IPS DF 6.9 (cell line): ENCODE measurements at places on chromosomes 11 and 22.

DNA sequence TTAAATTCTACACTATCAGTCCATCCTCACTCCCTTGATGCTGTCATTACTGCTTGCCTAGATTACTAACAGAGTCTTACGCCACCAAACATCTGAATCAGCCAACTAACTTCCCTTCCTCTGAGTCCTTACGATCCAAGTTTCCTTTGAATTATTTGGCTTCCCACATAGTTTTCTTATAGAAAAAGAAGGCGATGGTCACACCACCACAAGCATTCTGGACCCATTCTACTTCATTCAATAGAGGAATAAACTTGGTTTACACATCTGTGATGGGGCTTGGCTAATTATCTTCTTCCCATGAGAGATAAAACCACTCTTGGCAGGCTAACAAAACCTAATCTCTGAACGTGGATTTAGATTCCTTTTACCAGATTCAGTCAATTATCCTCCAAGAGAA is 35.0 kb downstream of the INTS4 start:
- DNase-seq = no peak

DNA sequence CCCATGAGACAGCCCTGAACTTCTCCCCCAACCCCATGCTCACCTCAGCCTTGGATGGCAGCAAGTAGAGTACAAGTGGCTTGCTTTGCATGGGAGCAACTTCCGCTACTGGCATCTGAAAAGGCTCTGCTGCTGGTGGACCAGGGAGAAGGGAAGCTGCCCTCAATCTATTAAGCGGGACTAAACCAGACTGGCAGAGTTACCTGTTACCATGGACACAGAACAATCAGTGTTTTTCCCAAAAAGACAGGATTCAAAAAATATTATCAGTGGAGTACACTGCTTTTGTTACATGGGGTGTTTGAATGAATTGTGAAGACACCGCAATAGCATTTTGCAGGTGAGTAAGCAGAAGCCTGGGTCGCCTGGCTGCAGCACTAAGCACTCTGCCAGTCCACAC is 631.4 kb upstream of the B3GAT1 start:
- no peak for DNase-seq

DNA sequence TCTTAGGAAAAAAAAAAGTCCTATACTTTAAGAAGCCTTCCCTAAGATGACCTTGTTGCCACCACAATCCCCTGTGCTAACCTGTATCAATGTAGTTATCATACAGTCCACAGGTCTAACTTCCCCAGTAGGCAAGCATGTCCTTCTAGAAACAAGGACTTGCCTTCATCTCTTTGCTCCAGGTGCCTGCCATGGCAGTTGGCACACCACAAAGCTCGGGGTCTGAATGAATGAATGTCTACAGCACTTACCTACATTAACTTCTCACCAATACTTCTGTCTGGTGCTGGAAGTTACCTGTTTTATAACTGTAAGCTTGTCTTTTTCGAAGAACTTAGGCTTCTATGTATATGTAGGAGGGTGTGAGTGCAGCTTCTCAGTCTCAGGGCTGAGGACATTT is 23.4 kb downstream of the CLPB start:
- no peak for DNase-seq

- no peak for DNase-seq
Measured at GRCh38 chr11:75425422-75425821, 7.6 kb downstream of the KLHL35 start.

GRCh38 chr11:24206030-24206429 is 290.8 kb upstream of the LUZP2 start:
- no peak for DNase-seq

DNA sequence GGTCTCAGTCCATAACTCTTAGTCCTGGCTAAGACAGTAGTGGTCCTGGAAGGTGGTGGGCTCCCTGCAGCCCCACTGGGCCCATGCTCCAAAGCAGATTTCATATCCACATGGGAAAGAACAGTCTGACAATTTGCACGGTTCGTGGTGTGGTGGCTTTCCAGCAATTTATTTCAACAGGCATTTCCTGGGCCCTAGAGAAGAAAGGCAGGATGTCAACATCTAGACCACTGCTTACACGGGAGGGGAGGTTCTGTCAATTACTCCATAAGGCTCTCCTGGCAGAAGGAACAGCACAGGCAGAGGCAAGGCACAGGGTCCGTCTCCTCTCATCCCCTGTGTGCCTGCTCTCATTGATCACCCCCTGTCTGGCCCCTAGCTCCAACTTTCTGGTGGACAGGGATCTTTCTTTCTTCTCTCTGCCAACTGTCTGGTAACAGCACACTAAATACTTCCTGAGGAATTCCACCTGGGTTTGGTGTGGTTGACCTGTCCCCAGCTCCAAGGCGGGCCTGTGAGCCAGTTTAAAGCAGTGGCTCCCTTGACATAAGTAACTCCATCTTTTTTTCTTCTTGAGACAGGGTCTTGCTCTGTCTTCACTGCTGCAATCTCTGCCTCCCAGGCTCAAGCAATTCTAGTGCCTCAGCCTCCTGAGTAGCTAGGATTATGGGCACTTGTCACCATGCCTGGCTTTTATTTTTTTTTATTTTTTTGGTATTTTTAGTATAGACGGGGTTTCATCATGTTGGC is 5.1 kb upstream of the A4GALT start:
- no peak for DNase-seq

DNA sequence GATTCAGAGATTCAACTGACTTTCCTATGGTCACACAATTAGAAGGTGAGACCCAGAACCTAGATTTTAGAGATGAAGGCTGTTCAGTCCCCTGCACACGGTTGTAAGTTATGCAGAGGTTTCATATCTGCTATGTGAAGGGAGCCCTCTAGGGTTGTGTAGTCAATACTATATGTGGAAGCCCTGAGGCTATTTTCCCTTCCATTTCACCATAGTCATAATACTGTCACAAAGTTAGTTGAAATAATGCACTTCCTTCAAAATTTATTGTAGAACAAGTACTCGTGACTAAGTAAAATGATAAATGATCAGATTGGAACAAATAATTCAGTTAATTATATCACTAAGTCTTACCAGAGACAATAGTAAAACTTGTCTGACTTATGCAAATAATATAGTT is 48.8 kb downstream of the ENDOD1 start:
- no peak for DNase-seq

GRCh38 chr22:19703869-19704268 is 10.4 kb upstream of the SEPTIN5 start:
- no peak for DNase-seq

GRCh38 chr11:79413268-79413667 is 27.6 kb downstream of the TENM4 start:
- no peak for DNase-seq

- DNase-seq = no peak
Measured at GRCh38 chr11:31720225-31720624, 90.9 kb downstream of the PAX6 start.

DNA sequence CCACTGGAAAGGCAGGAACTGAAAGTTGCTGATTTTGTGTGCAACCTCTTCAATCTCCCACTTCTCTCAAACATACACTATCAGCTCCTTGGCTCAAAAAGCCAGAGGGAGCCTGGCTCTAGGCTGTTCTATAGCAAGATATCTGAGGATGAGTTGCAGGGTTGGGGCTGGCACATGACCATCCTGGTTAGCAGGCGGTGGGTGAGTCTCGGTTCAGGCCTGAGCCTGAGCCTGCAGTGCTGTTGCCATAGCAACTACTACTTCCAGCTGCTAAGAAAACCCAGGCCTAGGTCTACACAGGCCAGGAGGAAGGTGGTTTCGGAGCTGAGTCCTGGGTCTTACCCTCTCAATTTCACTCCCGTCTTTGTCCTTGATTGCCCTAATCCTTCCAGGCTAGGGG is 39.0 kb downstream of the CWC15 start:
- no peak for DNase-seq

DNA sequence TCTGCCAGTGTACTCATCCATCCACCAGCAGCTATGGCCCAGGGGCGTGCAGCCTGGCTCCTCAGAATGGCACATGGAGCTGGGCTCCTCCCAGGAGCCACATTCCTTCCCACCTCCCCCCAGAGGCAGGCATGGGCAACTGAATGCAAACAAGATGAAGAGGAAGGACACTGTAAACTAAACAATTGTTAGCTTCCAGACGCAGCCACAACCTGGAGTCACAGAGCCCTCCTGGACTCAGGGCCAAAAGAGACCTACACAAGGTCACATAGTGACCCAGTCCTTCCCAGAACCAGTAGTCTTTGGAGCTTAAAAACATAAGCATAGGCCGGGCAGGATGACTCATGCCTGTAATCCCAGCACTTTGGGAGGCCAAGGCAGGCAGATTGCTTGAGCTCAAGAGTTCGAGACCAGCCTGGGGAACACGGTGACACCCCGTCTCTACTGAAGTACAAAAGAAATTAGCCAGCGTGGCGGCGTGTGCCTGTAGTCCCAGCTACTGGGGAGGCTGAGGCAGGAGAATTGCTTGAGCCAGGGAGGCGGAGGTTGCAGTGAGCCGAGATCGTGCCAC is 30.7 kb upstream of the CLDN5 start:
- DNase-seq = peak; percentile 45

DNA sequence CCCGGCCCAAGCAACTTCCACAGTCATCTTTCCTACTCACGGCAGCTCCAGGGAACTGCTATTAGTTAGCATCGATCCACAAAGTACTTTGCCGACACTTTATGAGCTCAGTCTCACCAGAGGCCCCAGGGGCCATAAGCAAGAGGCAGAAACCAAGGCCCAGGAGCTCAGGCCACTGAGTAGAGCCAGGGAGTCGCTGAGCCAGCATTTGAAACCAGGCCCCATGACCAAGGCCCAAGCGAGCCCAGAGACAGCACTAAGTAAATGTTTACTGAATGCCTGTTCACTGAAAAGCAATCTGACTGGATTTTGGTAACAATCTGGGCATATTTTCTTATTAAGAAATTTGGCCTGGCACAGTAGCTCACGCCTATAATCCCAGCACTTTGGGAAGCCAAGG is 43.3 kb downstream of the ARRB1 start:
- DNase-seq = no peak

DNA sequence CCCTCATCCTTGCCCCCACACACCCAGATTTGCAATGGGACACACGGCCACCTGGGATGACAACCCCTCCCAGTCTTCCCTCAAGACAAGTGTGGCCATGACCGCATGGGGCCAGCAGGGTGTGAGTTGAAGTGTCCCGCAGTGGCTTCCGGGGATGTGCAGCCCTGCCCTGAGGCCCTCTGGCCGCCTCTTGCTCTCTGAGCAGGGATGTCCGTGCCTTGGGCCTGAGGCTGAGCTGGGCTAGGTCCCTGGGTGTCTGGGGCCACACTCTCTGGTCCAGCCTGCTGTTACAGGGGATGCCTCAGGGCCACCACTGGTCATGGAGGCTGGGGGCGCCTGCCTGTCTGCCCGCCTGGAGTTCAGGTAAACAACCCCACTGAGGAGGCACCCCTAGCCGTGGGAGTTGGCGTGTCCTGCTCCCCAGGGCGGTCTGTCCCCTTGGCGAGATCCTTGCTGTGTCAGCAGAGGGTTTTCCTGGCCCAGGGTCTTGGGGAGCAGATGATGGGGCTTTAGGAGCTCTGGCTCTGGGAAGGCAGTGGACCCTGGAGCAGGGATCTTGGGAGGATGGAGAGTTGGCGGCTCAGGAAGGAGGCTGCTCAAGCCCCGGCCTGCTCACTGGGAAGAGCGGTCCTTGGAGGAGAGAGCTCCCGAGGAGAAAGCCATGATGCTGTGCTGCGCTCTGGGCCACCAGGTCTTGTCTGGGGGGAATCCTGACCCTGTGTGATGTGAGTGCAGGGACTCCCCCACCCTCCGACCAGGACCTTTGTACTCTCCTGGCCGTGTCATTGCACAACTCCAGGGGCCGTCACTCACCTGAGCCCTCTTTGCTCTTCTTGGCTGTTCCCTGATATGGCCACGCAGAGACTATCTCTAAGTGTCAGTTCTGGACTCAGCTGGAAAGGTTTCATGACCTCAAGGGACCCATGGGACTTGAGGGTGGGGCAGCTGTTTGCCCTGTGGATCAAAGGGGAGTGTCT is 67.9 kb downstream of the KCNQ1 start:
- no peak for DNase-seq

DNA sequence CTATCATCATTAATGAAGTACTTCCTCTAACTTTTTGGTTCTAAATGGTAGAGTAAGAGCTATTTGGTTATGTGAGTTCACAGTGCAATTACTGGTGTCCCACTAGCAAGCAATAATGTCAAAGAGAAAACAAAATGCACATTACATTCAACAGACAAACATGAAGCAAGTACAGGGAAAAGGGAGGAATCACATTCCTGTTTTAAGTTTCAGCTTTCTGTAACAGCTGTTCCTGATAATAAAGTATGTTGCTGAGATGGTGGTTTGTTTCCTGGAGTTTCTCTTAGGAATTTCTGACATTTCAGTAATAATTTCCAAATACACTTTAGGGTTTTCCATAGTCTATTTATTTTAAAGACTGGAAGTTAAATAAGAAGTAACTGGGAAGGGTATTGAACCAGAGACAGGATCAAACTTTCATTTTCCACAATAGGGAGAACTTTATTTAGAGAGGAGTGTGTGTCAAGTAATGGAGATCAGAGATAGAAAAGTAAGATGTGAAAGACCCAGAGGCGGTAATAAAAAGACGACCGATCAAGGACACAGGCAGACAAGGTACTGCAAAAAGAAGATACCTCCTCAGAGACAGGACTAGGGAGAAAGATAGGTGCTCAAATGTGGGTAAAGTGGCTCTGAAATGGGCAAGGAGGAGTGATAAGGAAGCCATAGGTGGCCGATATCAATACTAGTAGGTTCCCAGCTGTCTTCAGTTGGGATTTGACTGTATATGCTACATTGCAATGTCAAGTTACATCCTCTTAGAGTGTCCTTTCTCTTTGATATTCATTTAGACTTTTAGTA is 20.8 kb upstream of the CLNS1A start:
- no peak for DNase-seq

DNA sequence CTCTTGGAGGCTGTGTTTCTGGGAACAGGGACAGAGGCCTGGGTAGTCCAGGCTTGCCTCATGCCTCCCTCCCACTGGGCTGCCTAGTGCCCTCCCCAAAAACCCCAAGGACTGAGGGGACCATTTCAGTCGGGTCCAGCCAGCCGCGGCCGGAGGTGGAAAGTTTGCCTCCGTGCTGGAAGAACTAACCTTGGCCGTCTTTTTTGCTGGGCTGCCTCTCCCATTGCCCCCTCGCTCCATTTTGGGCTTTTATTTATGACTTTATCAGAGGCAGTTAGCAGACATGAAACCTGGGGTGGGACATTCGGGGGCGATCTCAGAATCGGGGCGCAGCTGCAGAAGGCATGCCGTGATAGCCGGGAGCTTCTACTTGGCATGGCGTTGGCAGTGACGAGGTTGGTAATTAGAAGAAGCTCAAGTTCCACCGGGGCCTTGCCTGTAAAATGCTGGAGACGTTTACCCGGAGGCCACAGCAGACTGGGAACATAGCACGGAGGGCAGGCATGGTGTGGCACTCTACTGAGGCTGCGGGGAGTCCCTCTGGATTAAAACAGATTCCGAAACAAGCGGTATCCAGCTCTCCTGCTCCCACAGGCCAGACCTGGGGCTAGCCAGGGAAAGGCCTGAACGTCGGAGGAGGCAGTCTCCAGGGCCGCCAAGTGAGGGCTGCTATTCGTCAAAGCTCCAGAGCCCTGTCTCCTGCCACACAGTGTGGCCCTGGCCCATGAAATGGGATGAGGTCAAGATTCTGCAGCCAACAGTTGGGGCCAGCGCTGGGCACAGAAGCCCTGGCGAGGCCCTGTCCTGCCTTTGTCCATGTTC is 76.4 kb upstream of the PPARA start:
- DNase-seq = no peak
